ENCODE measurements at places on chromosomes 5 and 9.

DNA sequence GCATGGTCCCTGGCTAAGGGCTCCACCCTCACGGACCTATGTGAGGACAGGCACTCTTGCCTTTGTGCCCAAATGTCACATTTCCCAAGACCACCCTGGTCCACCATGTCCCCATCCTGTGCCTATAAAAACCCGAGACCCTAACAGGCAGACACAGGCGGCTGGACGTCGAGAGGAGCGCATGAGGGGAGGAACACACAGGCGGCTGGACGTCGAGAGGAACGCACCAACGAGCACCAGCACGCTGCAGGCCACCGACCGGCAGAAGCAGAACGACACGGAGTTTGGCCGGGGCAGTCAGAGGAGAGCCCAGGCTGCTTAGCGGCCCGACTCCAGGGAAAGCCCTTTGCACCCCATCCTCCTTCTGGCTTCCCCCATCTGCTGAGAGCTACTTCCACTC is 119.9 kb downstream of the ADAMTS2 start:
- DNase-seq = no peak

DNA sequence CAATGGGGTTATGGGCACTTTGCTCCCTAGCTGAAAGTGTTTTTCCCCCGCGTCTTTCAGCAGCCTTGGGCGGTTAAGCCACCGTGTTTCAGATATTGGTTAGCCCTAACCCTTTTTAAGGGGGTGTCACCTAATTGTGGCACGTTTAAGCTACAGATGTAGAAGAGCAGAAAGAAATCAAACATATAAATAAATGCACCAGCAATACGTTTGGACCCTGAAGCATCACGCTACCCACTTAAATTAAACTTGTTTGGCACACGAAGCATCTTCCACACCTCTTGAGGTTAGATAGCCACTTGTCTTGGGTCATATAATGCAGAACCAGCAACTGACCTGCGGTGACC is 768 bp downstream of the YTHDC2 start:
- no peak for DNase-seq

DNA sequence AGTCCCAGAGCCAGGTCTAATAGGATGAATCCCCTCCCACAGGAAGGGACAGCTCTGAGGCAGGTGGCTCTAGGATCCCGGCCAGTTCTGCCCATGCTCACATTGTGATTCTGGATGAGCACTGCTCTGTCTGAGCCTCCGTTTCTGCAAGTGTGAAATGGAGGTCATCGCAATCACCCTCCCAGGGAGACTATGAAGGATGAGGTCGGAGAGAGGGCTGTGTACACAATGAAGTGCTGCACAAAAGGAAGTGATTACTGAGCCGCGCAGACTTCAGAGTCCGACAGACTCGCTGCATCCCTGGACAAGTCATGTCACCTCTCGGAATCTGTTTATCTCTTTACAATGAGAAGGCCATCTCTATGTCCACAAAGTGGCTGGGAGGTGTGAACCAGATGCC is 21.7 kb downstream of the LHX6 start:
- no peak for DNase-seq

GRCh38 chr5:16559702-16560101 is 57.1 kb downstream of the RETREG1 start:
- no peak for DNase-seq

DNA sequence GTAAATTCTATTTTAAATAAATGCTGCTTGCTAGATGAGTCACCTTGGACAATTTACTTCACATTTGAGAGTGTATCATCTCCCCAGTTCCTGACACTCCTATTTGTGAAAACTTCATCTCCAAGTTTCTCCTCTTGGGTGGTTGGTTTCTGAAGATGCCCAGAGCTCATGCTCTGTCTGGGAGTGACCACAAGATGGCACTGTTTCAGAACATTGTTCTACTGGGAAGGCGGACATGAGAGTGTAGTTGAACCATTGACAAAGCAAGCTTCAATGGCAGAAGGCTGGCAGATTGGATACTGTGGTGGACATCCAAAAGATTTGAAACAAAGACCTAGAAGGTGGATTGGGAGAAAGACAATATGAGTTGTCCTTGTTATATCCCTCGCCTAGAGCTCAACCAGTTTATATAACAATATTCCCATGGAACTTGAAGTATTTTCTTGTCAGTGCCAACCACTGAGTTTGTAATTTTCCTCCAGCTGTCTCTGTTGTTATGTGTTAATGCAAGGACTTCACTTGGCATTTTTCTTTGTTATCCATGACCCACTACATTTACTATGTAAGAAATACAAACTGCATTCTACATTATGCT is 234.3 kb upstream of the ANKH start:
- no peak for DNase-seq

DNA sequence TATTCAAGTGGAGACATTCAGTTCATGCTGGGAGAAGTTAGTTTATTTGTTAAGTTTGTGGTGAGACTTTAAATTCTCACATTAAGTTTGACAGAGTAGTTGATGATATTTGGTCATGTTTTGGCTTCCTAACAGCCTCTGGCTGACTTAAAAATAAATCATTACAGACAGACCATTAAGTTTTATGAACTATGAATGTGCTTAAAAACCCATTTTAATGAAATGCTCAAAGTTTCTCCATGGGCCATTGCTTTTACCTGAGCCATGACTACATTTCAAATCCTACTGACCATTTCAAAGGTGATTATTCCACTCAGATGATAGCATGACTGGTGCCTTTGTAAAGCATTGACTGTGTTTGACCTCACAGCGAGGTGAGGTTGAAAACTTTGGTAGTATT is 192.7 kb downstream of the LRRC70 start:
- DNase-seq = no peak

- no peak for DNase-seq
These were observed 1.0 kb downstream of the TRIP13 start for GRCh38 chr5:893711-894110.

GRCh38 chr5:133343196-133343595 is 269.1 kb downstream of the FSTL4 start:
- DNase-seq = no peak

DNA sequence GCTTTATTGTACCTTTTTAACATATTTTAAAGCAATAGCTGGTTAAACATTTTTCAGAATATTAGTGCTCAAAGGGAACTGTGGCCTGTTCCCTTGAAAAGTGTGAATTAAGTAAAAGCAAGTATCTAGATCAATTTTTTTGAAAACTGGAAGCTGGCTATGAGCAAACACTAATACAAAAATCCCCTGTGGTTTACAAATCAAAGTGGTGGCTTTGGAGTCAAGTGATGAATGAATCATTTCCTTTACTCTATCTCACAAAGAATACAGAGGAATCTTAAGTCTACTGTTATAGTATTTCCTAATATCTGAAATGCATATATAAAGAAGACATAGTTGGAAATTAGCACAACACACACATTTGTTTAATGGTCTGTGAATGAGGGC is 212.4 kb upstream of the C9orf72 start:
- no peak for DNase-seq

DNA sequence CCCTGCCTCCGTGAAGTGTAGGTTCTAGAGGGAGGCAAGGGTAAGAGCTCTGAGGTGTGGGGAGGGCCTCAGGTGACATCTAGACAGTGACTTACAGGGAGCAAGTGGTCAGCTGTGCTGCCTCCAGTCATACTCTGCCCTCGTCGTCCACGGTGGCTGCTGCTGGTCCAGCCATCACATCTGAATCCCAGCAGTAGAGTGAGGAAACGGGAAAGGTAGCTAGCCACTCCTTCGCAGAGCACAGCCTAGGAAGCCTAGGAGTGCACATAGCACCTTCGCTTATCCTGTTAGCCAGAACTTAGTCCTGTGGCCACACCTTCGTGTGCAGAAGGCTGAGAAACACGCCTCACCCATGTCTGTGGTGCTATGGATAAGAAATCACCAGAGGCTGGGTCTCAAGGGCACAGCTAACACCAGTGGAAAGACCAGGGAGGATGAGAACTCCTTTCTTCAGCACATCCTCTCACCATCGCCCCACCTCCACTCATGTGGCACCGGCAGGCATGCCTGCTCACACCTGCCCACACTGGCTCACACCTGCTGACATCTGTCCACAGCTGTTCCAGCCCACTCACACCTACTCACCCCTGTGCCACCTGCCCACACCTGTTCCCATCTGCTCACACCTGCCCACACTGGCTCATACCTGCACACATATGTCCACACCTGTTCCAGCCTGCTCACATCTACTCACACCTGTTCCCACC is 44.5 kb upstream of the SLC6A19 start:
- DNase-seq = no peak

DNA sequence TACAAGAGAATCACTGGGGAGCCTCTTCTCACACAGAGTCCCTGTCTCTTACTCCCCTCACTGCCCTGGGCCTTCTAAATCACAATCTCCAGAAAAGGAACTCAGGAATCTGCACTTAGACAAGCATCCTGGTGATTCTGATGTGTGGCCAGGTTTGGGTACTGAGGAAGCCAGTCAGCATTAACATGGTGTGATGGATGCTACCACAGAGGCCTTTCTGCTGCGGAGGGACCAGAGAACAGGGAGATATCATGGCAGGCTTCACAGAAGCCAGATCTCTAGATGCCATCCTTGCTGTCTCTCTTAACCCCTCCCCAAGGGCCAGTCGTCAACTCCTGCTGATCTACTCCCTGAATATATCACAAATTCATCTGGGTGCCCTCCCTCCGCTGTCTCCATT is 1.6 kb downstream of the ANKS6 start:
- no peak for DNase-seq

DNA sequence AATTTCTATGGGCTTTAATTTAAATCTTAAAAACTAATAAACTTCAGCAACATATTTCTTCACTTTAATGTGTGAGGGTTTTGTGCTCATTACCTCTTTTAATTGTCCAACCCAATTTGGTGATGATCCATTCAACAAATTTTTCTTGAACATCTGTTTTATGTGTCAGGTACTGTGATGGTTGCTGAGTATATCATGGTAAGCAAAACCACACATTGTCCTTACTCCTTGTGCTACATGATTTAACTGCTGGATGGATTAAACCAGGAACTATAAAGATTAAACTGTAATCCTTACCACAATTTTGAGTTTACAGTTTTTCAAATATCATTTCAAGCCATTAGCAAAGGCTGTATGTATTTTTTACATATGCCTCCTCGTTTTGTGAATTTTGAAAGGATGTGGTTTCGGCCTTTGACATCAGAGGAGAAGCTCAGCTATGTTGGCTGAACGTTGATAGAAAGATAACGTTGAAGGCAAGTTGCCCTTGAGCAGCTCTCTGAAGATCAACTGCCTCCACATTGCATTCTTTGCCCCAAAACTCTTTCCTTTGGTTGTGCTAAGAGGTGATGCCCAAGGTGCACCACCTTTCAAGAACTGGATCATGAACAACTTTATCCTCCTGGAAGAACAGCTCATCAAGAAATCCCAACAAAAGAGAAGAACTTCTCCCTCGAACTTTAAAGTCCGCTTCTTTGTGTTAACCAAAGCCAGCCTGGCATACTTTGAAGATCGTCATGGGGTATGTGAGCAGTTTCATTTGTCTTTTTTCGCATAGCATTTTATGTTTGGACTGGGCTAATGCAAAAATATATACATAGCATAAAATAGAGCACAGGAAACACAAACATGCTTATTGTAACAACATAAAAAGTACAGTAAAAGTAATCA is at the start of gene ITK:
TSS of gene ITK (plus strand) at position 467 of the 891 bp plus-strand sequence. CDS start at position 605, 138 bp downstream.
- DNase-seq = no peak

- no peak for DNase-seq
These were observed 686 bp downstream of the BRD9 start for GRCh38 chr5:891837-892393.

- no peak for DNase-seq
These were observed 132.7 kb downstream of the PDE4D start for GRCh38 chr5:59760785-59761348.

DNA sequence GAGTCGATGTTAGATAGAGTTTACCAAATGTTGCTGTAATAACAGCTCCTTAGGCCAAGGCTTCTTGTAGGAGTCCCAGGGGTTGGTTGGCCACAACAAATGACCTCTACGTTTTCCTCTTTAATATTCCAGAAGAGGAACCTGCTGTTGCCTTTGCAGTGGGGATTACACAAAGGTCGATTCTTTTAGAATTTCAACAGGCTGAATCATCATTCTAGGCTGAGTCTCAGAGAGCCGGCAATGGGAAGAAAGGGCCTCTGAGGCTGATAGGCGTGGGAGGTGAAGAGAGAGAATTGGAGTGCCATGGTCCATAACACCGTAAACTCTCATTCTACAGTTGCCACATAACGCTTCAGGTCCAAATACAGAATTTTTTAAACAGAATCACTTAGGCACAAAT is 405.9 kb upstream of the DAP start:
- DNase-seq = no peak

DNA sequence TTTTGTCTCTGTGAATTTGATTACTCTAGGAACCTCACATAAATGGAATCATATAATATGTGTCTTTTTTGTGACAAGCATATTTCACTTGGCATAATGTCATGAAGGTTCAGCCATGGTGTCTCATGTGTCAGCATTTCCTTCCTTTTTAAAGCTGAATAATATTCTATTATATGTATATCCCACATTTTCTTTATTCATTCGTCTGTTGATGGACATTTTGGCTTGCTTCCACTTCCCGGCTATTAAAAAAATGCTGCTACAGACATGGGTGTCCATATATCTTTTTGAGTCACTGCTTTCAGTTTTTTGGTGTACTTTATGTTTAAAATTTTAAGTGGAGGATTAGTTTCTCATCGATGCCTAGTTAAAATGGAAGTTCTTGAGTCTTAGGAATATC is 59.8 kb upstream of the C5orf63 start:
- no peak for DNase-seq

GRCh38 chr5:142801495-142801871 is 31.3 kb downstream of the ARHGAP26 start:
- no peak for DNase-seq

DNA sequence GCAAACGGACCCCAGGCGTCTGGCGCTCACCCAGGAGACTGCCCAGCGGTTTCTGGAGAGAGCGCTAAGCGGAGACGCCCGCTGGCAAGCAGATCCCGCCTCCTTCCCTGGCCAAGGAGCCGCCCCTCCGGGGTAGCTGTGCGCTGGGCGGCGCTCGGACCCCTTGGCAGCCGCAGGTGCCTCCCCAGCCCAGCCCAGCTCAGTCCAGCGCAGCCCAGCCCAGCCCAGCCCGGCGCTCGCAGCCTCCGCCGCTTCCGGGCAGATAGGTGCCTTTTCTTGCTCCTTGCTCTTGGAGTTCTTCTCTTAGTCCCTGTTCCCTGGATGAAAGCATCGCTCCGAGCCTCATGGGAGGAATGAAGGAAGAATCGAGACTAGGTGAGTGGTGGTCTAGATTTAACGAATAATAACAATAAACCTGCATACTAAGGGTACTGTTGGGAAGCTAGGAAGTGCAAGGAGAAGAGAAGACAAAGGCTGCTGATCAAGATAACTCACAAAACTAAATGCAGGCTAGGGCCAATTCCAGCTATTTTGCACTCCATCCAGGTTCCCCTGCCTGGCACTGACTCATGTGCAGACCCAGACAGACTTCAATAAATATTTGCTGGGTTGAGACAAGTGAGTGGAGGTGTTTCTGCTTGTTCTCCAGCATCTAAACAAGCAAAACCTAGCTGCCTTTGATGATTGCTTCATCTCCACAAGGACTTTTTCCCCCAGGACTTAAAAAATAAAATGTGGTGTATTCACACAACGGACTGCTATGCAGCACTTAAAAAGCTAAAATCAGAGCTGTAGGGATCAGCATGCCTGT is at the start of gene STK32A:
TSS of gene STK32A (plus strand) at position 202 of the 811 bp plus-strand sequence. CDS start 4,609 bp downstream, outside the sequence.
- no peak for DNase-seq
